Femur (tissue), 1 donor: ENCODE measurements at places on chromosomes 1 and 21.

DNA sequence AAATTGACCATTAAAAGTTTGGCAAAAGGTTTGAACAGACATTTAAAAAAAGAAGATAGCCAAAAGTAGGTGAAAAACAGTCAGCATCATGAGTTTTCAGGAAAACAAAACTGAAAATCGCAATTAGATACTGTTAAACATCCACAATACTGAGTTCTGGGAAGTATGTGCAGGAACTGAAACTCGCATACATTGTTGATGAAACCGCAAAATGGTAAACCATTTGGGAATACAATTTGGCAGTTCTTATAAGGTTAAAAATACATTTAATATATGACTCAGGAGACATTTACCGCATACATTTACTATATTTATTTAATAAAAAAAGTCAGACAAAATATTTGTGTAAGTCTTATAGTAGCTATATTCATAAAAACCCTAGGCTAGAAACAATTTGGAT, 393.2 kb downstream of the COL11A1 start:
- DNase-seq = no peak

- no peak for DNase-seq
Measured at GRCh38 chr1:243343970-243344937, 88.4 kb downstream of the SDCCAG8 start.

GRCh38 chr1:65691972-65692371, 100.7 kb upstream of the PDE4B start:
- DNase-seq = no peak

DNA sequence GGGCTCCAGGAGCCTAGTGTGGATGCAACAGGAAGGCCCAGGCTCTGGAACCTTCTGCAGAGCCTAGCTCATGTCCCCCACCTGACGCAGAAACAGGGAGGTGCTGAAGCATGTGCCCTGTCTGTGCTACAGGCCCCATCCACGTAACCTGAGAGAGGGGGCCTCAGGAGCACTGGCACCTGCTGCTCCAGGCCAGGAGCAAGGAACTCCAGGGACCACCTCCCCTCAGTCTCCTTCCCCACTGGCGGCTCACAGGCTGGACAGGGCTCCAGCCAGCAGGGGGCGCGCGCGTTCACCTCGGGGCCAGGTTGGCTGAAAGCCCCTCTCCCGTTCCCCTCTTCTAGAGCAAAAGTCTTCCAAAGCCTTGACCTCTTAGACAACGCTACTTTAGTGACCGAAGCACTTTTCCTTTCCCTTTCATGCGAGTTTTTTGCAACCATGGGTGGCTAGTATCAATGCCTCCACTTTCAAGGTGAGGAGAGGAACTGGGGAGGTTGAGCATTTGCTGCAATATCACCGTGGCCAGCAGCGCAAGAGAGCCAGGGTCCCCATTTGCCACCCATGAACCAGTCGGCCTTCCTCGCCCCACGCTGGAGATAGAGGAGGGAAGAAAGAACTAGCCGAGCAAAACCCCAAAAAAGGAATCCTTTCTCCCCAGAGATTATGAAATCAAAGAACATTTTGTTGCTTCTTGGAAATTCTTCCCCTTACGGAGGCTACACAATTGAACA, 52.4 kb upstream of the GPR157 start:
- DNase-seq = peak; percentile 50

DNA sequence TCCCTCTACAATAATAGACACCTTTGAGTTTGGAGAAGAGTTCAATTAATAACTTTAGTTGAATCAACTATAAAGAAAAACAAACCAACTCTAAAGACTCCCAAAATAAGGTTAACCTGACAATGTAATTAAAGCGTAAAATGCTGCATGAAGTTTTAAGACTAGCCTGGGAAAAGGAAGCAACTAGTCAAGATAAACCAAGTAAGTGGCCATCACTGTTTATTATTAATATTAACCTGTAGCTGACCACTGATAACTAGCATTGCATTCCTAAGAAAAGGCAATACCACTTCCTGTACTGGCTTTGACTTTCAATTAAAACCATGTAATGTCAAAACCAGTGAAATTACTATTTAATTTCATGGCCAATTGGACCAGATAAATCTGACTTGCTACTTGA, 3.0 kb downstream of the PPP1R15B start:
- no peak for DNase-seq

- no peak for DNase-seq
Measured at GRCh38 chr1:42442662-42443061, 13.2 kb downstream of the ZMYND12 start.

GRCh38 chr21:34984356-34985058, 64.6 kb downstream of the RUNX1 start:
- DNase-seq = peak; percentile 3

GRCh38 chr1:168178227-168178637, 530 bp upstream of the TIPRL start:
- DNase-seq = no peak

GRCh38 chr1:168498159-168498631, 45.6 kb downstream of the XCL2 start:
- DNase-seq = no peak
